Activated CD4-positive, alpha-beta T cell treated with anti-CD3 and anti-CD28 coated beads, Interleukin-2, amount 10 ng/mL, durations not matched to agents 24 days and 14 days (primary cell): ENCODE measurements at places on chromosomes 12 and 14. TPM values are rescaled to one million over a fixed set of nuclear protein-coding genes. Genes with fewer than 3 reads are reported as not detected.

DNA sequence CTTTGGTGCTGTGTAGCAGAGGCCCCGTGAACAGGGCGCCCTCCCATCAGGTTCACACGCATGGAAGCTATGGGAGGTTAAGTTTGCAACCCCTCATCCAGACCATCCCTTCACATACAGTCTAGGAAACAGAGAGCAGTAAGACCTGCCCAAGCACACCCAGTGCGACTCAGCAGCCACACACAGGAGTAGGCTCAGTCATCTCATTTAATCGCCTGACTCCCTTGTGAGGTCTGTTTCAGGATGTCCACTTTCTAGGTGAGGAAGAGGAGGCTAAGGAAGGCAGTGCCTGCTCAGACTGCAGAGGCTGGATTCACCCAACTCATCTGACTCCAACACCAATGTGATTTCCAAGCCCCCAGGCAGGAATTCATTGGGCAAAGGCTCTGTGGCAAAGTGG, 11.9 kb downstream of the BDKRB1 start:
- no peak overlapping the region for H3K4me3 ChIP-seq
- no peak overlapping the region for H3K27ac ChIP-seq
- no peaks in the 10 kb centered on the region for H3K4me1 ChIP-seq
- no peaks in the 10 kb centered on the region for H3K36me3 ChIP-seq
- no peak for DNase-seq
- H3K27me3 ChIP-seq, result no peaks in the 10 kb centered on the region

- H3K27me3 ChIP-seq, result peaks cover 7% of the 10 kb centered on the region
- DNase-seq, result no peak
- H3K36me3 ChIP-seq, result no peaks in the 10 kb centered on the region
- H3K4me1 ChIP-seq, result no peaks in the 10 kb centered on the region
- no peak overlapping the region for H3K27ac ChIP-seq
- H3K4me3 ChIP-seq, result no peak overlapping the region
Measured at GRCh38 chr12:5716201-5716600, 228.9 kb downstream of the ANO2 start.

DNA sequence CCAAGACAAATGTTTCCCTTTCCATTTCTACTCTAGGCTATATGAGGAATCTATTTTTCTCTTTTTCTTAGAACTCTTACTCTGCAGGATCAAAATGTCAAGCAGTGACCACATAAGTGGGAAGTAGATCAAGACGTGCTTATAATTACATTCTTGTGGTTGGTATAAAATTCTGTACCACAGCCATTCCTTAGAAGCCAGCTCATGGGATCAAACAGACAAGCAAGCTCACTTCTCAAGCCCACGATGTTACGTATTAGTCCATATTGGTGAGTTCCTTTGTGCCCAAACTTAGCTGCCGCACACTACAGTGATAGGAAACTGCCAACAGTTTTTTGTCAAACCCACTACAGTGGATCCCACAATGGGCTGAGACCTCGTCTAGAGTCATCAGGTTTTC, 53.4 kb downstream of the IFNG start:
- H3K27me3 ChIP-seq, result peaks cover 6% of the 10 kb centered on the region
- peaks cover 2% of the 10 kb centered on the region for H3K36me3 ChIP-seq
- no peak overlapping the region for H3K4me3 ChIP-seq
- no peak for DNase-seq
- H3K27ac ChIP-seq, result no peak overlapping the region

DNA sequence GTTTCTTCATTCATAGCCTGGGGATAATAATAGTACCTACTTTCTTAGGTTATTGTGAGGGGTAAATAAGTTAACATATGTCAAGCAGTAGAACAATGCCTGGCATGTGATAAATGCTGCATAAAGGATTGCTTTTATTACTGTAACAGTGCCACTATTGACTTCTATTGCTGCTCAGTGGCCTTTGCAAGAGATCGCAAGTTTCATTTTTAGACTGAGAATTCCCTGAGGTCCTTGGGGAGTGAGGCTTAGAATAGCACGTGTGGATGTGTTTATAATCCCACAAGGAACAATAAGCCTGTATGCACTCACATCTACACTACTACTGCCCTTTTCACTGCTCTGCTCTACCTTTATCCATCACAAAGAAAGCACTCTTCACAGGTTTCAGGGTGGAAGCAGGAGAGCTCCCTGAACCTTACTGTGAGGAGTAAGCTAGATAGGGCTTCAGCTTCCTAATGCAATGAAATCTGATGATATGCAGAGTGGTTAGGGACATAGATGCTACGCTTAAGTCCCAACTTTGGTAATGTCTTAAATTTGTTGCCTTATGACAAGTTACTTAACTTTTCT, 302.6 kb downstream of the SNAPC1 start:
- H3K4me1 ChIP-seq, result no peaks in the 10 kb centered on the region
- H3K36me3 ChIP-seq, result no peaks in the 10 kb centered on the region
- H3K27me3 ChIP-seq, result peaks cover 10% of the 10 kb centered on the region
- H3K4me3 ChIP-seq, result no peak overlapping the region
- no peak for DNase-seq

The SERPINA12 gene
- not detected in 2 replicates for total RNA-seq

DNA sequence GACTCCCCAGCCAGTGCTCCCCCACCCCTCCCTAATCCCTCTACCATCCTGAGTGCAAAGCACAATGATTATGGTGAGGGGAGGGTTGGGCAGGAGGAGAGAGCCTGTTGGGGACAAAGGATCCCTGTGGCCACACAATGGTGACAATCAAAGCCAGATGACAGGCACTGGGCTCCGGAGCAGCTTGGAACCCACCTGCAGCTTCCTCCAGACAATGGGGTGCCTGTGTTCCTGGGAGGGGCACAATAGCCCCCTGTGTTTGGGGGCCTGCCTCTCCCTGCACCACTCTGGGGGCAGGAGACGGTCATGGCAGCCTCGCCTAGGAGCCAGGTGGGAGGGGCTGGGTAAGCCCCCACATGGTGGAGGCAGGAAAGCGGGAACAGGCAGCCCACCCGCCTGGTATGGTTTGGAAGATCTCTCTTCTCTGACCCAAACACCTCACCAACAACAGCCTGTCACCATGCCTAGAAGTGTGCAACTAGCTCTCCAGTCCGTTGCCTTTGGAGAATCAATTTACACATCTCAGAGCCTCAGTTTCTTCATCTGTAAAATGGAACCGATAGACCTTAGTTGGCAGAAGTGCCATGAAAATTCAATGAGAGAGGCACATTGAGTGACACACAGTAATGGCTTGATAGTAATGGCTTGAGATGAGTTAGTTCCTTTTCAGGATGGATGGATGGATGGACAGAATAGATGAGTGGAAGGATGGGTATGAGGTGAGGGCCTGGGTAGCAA, 53.0 kb downstream of the MVK start:
- peaks cover 12% of the 10 kb centered on the region for H3K27me3 ChIP-seq
- DNase-seq, result no peak
- no peak overlapping the region for H3K4me3 ChIP-seq
- H3K4me1 ChIP-seq, result no peaks in the 10 kb centered on the region

The PRKD1 gene
- not detected in 2 replicates for total RNA-seq

The GALNT9 gene
- 0.19 TPM in 1 of 2 replicates, not detected in the other for total RNA-seq

DNA sequence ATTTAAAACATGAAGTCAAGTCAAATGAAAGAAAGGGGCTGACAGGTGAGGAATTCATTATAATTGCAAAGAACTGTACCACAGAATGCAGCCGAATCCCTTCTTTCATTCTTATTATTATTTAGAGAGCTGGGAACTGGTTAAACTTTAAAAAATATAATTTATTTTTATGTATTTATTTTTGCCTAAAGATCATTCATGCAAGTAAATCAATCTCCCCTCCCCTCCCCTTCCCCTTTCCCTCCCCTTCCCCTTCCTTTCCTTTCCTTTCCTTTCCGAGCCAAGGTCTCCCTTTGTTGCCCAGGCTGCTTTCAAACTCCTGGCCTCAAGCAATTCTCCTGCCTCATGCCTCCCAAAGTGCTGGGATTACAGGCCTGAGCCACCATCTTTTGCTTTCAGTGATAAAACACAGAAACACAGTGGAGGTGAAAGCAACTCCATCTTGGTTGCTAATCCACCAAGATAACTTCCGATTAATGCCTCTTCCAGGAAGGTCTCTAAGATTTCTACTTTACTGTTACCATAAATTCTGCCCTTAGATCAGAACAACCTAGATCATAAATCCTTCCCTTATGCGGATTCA, 6.0 kb upstream of the UBC start:
- peaks cover 2% of the 10 kb centered on the region for H3K27me3 ChIP-seq
- DNase-seq, result no peak
- peak overlapping the region; percentile 90 for H3K4me3 ChIP-seq
- H3K36me3 ChIP-seq, result peaks cover 4% of the 10 kb centered on the region
